ENCODE measurements at places on chromosomes 6 and 20. TPM values are rescaled to one million over a fixed set of nuclear protein-coding genes. Genes with fewer than 3 reads are reported as not detected.

The MYH7B gene
- 0.15 TPM for total RNA-seq

The SPATA25 gene
- total RNA-seq, result 0.15 TPM

The SEMG1 gene
- not detected for total RNA-seq

The SLC22A16 gene
- total RNA-seq, result 0.17 TPM

The C20orf144 gene
- 0.84 TPM for total RNA-seq

The OR2J3 gene
- not detected for total RNA-seq

The ORC3 gene
- total RNA-seq, result 24.2 TPM

The CLDN20 gene
- not detected for total RNA-seq

The SLC26A8 gene
- not detected for total RNA-seq

The SYNDIG1 gene
- total RNA-seq, result not detected

The SRXN1 gene
- 34.5 TPM for total RNA-seq

The TMEM151B gene
- not detected for total RNA-seq

The HUS1B gene
- total RNA-seq, result 0.17 TPM

The NR2E1 gene
- total RNA-seq, result not detected

The ERVFRD-1 gene
- not detected for total RNA-seq

The SLC24A3 gene
- under 0.01 TPM for total RNA-seq

The MAN1A1 gene
- total RNA-seq, result 21.4 TPM

The CALHM4 gene
- total RNA-seq, result not detected

The SRSF12 gene
- total RNA-seq, result 0.34 TPM

The ISM1 gene
- total RNA-seq, result 0.15 TPM

The FBXO9 gene
- 26.5 TPM for total RNA-seq

The ADGB gene
- not detected for total RNA-seq

Data from bronchus fibroblast of lung (primary cell).